ENCODE measurements at places on chromosomes 3 and 15. TPM values are rescaled to one million over a fixed set of nuclear protein-coding genes. Genes with fewer than 3 reads are reported as not detected.

Gene DUOX2
- total RNA-seq: not detected

Gene PLCL2
- total RNA-seq: 11.0 TPM

Gene SLC12A1
- not detected for total RNA-seq

Gene MGA
- 33.7 TPM for total RNA-seq

Gene UTS2B
- 0.99 TPM for total RNA-seq

Gene TM4SF4
- 0.26 TPM for total RNA-seq

Gene LIPC
- 4.0 TPM for total RNA-seq

Gene COL7A1
- 36.7 TPM for total RNA-seq

Gene GOLGA6L1
- not detected for total RNA-seq

Gene RETNLB
- total RNA-seq: not detected

Gene LINGO1
- not detected for total RNA-seq

Gene FXR1
- total RNA-seq: 229 TPM

Gene CPNE9
- total RNA-seq: not detected

Gene CPLX3
- not detected for total RNA-seq

Gene ETV5
- 15.4 TPM for total RNA-seq

Gene GOLGA8H
- total RNA-seq: under 0.01 TPM

Gene ACKR2
- total RNA-seq: under 0.01 TPM

Gene MON1A
- total RNA-seq: 12.2 TPM

Gene GPR62
- under 0.01 TPM for total RNA-seq

Gene GP5
- total RNA-seq: 0.17 TPM

Gene SPINK8
- not detected for total RNA-seq

Gene TBC1D5
- 129 TPM for total RNA-seq

Gene SGO1
- 0.26 TPM for total RNA-seq

Gene PRR20G
- not detected for total RNA-seq

Gene WDR49
- 0.26 TPM for total RNA-seq

Gene USP50
- total RNA-seq: not detected

Gene IL12A
- total RNA-seq: 72.5 TPM

Gene FRMD5
- 4.3 TPM for total RNA-seq

Gene GBE1
- total RNA-seq: 232 TPM

Gene CFAP20DC
- 3.8 TPM for total RNA-seq

Gene LRRC34
- total RNA-seq: 1.8 TPM

Gene HTR3E
- not detected for total RNA-seq

Gene LRTM1
- total RNA-seq: not detected

Gene TGM5
- not detected for total RNA-seq

Gene SERINC4
- under 0.01 TPM for total RNA-seq

Gene NEK10
- total RNA-seq: 23.0 TPM

Gene USF3
- total RNA-seq: 8.9 TPM

Gene SLC28A1
- not detected for total RNA-seq

Gene SYNPR
- total RNA-seq: not detected

Gene ZCWPW2
- 1.0 TPM for total RNA-seq

Gene C3orf20
- total RNA-seq: not detected

Gene LMCD1
- total RNA-seq: 40.1 TPM

Gene MKRN2OS
- total RNA-seq: not detected

Gene SH3BP5
- 12.9 TPM for total RNA-seq

Gene FBXO40
- total RNA-seq: not detected

Gene HIGD1A
- 98.6 TPM for total RNA-seq

Gene CFAP44
- total RNA-seq: 1.5 TPM

Gene ITIH3
- total RNA-seq: 0.17 TPM

Gene SLC35G2
- 8.5 TPM for total RNA-seq

Gene PLA1A
- 0.26 TPM for total RNA-seq

Gene GNB4
- 49.6 TPM for total RNA-seq
